Purkinje cell (primary cell): ENCODE measurements at places on chromosomes 4 and X. TPM values are rescaled to one million over a fixed set of nuclear protein-coding genes. Genes with fewer than 3 reads are reported as not detected.

Gene GALNTL6
- polyA plus RNA-seq = 3.5 and 3.6 TPM in 2 replicates

Gene XAGE3
- not detected in 2 replicates for polyA plus RNA-seq

Gene GPRASP2
- 42.7 and 53.1 TPM in 2 replicates for polyA plus RNA-seq

Gene NHSL2
- 1.8 and 3.0 TPM in 2 replicates for polyA plus RNA-seq

Gene PTTG2
- polyA plus RNA-seq = not detected in 2 replicates

Gene NEIL3
- 0.31 TPM in 1 of 2 replicates, not detected in the other for polyA plus RNA-seq
